ENCODE measurements at places on chromosomes 11 and 22.

GRCh38 chr11:2687782-2688191 lies 12.0 kb downstream of the KCNQ1OT1 start:
- no peak for DNase-seq

DNA sequence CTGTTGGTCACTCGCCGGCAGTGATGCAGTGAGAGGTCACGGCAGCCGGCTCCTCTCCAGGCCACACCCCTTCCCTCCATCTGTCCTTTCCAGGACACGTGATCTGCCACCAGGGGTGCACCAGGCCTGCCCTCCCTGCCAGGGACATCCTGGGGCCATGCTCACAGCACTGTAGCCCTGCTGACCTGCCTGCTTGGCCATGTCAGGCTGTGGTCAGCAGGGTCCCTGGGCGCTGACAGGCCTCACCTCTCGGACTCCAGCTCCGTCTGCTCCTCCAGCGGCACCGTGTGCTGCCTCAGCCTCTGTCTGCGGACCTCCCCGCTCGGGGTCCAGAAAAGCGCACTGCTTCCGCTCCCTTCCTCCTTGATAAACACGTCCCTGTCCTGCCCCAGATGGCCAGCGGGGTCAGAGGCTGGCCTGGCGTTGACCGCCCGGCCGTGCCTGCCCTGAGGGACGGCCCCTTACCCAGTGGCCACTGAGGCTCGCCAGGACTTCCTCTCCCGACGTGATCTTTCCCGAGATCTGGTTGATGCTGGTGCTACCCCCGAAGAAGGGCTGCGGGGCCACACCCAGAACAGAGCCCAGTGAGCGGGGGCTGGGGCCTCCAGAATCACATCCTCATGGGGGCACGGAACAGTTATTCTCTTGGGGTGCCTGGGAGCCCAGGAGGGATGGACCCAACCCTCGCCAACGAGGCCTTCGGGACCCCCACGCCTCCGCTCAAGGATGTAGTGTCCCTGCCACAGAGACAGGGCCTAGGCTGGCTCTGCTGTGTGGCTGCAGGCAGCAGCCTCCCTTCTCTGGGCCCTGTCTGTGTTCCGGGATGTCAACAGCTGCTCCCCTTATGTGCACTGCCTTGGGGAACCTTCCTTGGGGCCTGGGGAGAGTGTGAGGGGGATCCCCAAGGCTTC lies 36.3 kb upstream of the CARS1 start:
- DNase-seq: peak; percentile 71

- DNase-seq: no peak
These were observed 156.8 kb downstream of the SPON1 start for GRCh38 chr11:14119357-14119756.

- peak; percentile 53 for DNase-seq
These were observed 556.1 kb downstream of the SOX6 start for GRCh38 chr11:15800111-15800800.

GRCh38 chr11:11979488-11980117 lies 28.8 kb downstream of the DKK3 start:
- DNase-seq: no peak

DNA sequence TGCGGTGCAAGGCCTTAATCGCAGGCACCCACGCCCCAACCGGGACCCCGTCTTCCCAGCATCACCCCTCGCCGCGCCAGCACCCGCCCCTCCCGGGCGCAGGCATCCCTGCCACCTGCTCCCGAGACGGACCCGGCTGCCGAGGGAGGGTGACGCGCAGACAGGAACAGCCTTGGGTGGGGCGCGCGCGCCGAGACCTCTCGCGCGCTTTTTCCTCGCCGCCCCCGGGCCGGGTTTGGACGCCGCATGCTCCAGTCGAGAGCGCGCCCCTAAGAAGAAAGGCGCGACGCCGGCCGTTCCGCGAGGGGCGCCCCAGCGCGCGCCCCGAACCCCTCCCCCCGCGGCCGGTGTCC lies 504 bp downstream of the CFL1 start:
- peak; percentile 93 for DNase-seq

GRCh38 chr11:3030289-3031070 lies 26.7 kb downstream of the CARS1 start:
- DNase-seq: no peak

DNA sequence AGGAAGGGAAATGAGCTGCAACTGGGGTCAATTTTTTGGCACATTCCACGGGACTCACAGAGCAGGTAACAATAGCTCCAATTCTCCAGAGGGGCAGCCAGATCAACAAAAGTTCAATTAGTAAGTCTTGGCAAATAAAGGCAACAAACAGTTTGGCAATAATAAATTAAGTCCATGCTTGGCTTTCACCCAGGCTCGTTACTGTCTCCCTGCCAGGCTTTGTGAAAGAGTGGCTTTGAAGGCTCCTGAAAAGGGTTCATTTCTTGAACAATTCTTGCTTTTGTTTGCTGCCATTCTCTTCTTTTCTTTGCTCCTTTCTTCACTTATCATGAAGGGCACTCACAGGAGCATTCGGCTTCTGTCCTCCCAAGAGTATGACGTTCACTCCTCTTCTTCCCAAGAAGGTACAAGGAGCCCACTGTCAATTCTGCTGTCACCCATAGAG lies 123.3 kb downstream of the APIP start:
- DNase-seq: no peak

DNA sequence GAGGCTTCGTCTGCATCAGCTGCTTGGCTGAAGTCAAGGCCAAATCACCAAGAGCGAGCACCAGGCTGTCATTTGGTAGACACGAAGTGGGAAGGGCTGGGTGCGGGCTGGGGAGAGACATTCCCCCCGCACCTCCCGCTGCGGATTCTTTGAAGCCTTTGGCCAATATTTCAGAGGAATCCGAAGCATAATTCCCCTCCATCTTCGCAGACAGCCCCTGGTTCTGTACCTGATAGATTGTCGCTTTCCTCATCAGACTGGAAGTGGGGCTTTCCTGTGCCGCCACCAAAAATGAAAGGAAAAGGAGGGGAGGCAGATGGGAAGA lies 15.3 kb downstream of the BLID start:
- DNase-seq: peak; percentile 27
